Naive thymus-derived CD8-positive, alpha-beta T cell (primary cell): ENCODE measurements at places on chromosomes 16 and 17.

GRCh38 chr16:58345574-58346354 lies 46.5 kb upstream of the GINS3 start:
- no peak for DNase-seq

DNA sequence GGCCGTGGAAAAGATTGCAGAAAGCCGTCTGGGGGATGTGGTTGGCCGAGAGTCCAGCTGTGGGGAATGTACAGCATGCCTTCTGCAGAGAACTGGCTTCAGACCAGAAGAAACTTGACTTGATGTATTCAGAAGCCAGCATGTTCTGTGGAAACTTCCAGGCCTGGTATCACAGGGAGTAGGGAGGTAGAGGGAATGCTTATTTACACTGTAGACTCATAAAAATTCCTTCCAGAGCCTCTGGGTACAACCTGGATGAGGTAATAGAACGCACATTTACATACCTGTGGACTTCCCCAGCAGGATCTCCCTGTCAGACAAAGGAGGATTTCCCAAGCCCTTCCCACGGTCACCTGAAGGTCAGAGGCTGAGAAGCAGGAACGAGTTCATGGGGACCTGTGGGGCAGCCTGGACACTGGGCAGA lies 11.8 kb upstream of the GAS7 start:
- no peak for DNase-seq

- no peak for DNase-seq
Observed at GRCh38 chr17:13154930-13155329, 137.1 kb upstream of the ELAC2 start.

DNA sequence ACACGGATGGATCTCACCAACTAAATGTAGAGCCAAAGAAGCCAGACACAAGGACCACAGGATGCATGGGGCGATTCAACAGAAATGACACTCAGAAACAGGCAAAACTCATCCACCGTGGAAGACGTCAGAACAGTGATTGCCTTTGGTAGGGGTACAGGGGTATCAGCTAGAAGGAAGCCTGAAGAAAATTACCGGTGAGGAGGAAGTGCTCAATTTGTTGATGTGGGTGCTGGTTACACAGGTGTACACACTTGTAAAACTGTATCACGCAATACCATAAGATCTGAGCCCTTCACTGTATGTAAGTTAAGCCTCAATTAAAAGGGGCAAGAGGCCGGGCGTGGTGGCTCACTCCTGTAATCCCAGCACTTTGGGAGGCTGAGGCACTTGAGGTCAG lies 226.1 kb downstream of the C16orf78 start:
- no peak for DNase-seq

DNA sequence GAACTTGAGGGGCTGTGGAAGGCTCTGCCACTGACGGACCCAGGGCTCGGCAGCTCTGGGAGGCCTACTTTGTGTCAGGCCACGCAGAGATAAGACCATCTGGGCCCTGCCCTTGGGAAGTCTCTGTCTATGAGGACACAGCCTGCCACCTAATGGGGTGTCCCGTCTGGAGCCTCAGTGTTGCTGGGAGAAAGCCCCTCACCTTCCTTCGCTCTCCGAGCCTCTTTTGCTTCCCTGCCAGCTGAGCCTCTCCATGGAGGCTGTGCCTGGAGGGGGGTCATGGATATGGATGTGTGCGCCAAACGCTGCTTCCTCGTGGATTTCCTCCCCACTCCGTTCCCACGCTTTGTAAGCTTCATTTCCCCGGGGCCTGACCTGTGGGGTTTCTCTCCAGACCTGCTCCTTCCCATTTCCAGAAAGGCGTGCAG lies 228.8 kb downstream of the SEC14L1 start:
- no peak for DNase-seq

- no peak for DNase-seq
Observed at GRCh38 chr17:7572338-7572587, 7.2 kb upstream of the CD68 start.

DNA sequence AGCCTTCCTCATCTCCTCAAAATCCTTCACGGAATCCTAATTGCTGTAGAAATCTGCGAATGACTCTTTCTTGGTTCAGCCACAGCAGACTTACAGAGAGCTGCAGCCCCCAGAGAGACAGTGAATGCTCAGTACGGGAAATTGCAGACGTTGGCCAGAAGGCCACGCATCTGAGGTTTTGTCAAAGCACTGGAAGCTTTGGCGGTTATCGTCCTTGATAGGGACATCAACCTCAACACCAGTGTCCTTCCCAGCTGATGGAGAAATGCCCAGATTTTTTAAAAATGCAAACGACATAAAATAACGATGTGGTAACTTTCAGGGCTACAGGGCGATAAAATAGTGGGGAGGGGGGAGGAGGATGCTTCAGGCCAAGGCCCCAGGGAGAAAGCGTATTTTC lies 166.6 kb upstream of the CIBAR2 start:
- DNase-seq: no peak

GRCh38 chr17:61461967-61462718 lies 9.9 kb downstream of the TBX4 start:
- no peak for DNase-seq

DNA sequence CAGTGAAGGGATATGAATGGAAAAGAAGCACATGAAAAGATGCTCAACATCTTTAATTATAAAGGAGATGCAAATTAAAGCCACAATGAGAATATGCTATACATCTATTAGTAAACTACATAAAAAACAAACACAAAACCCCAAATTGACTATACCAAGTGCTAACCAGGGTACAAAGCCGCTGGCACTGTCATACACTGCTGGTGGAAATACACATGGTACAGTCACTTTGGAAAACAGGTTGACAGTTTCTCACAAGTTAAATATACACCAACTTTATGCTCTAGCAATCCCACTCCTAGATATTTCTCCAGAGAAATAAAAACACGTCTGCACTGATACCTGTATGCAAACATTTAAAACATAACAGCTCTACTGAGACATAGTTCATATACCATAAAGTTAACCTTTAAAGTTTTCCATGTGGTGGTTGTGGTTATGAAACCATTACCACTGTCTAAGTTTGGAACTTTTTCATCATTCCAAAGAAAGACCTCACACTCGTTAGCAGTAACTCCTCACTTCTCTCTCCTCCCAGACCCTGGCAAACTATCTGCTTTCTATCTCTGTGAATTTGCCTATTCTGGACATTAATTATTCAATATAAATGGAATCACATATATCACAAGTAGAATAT lies 42.7 kb downstream of the ADGRG5 start:
- no peak for DNase-seq

GRCh38 chr16:4958510-4959438 lies 644 bp downstream of the SEC14L5 start:
- no peak for DNase-seq

DNA sequence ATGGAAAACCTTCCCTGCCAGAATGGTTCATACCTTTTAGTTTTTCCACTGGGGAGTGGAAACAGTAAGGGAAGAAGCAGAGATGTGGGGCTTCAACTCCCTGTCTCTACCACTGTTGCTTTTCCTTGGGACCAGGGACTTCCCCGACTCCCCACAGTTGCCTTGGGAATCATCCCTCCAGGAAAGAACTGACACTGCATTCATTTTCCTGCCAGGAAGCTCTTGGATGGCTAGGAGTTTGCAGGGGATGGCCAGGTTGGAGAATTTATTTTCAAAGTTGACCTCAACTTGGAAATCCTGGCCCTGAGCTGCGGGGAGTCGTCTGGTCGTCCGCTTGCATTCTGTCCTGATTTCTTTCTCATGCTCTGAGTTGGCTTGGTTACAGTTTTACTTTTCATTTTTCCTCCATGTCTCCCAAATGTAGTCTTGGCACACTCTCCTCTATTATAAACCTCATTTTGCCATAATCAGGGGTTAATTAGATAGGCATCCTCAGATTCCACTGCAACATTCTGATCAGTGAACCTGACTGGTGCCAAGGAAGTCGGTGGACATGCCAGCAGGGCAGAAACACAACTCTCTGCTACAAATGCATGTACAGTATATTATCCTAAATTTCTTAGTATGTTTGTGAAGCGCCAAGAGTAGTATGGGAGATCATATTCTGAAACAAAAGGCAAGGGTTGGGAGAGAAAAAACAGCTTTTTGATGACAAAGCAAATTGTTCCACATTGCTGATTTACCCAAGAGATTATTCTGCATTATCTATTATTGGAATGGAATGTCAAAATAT lies 220.5 kb upstream of the XYLT1 start:
- DNase-seq: no peak

- DNase-seq: no peak
Observed at GRCh38 chr17:14436266-14436665, 135.4 kb downstream of the HS3ST3B1 start.

DNA sequence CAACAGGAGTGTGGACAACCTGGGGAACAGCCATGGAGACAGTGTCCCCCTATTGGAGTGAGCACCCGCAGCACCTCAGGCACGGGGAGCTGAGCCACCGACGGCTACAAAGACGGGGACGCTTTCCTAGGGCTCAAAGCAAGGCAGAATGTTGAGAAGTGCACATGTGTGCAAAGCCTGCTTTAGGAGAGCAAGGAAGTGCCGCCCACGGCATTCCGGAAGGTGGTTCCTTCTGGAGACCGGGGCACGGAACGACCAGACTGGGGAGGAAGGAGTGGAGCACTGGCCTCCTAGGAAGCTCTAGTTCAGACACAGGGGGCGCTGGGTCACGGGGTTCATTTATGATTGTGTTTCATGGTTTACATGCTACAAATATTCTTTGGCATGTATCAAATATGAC lies 52.2 kb downstream of the TBC1D16 start:
- DNase-seq: no peak

GRCh38 chr16:55280587-55280986 lies 43.4 kb upstream of the IRX6 start:
- no peak for DNase-seq

DNA sequence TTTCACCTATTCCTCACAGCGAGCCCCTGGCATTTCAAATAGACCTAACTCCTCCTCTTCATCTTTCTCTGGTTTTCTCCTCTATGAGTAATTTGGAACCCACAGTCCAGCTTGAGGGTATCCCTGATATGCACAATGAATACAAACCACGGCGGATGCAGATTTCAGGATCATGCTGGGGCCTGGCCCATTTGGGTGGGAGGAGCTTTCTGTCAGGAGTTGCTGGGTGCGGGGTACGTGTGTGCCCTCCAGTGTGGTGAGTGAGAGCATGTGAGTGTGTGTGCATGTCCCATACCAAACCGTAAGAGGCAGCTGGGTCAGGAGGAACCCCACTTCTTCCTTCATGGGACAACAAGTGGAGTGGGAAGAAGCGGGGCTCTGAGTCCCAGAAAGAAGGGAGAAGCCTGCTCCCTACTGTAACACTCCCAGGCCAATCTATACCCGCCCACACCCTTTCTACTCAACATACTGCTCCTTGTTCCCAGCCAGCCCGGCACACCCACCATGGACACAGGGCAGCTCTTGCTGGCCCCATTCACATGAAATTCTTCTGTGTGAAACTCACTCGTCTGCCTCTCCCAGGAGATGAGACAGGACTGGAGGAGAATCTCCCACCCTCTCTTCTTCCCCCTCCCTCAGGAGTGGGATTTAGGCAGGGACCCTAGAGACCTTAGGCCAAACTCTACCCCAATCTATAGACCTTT lies 18.4 kb downstream of the CNTNAP1 start:
- no peak for DNase-seq

DNA sequence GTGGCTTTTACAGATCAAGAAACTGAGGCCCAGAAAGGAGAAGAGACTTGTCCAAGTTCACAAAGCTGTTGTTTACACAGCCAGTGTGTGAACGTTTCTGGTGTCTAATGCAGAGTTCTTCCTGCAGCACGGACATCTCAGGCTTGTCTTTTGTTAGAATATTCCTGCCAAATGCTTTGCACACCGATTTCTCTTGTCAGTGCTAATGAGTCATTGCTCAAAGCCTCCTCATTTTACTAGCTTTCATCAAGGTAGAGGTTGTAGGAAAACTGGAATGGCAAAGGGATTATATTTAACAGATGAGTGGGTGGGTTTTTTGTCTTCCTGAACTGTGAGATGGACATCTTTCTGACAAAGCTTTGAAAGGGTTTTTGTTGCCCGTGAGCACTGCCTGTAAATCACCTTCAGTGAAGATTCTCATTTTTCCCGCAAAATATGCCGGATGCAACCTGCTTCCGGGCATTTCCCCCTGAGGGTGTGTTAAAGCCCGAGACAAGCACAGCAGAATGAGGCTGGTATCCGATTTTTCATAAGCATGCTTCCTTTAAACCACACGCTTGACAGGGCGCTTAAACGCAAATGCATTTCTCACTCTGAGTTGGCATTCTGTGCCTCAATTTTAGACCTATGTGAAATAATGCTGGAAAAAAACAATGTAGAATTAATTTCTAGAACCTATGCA lies 14.7 kb downstream of the PMM2 start:
- no peak for DNase-seq
